ENCODE measurements at places on chromosomes 6 and 20.
A peak's percentile ranks its signal among the peaks of the same experiment; 100 is the strongest.

DNA sequence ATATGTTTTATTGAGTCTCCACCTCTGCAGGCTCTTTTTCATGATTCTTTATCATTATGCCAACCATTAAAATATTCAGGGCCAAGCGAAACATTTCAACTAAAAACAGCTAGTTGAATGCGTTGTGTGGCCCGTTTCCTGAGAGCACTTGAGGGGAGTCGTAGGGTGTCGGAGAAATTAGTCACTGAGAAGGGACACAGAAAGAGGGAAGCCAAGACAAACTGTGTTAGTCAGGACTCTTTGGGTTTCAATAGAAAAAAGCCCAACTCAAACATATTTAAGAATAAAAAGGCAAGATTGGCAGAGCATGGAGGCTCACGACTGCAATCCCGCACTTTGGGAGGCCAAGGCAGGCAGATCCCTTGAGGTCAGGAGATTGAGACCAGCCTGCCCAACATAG, 58.9 kb downstream of the MAFB start:
- no peak for DNase-seq

GRCh38 chr6:74671558-74672025, 534.3 kb downstream of the COL12A1 start:
- DNase-seq = no peak

GRCh38 chr6:145673504-145673903, 61.8 kb downstream of the EPM2A start:
- DNase-seq = no peak

- DNase-seq = no peak
Observed at GRCh38 chr20:57425150-57426013, 34.2 kb downstream of the RBM38 start.

GRCh38 chr6:29414588-29414987, at the start of gene OR12D1:
Gene OR12D1 (plus strand): TSS chr6:29414928.
- DNase-seq = no peak

GRCh38 chr20:23178806-23179205, 92.7 kb upstream of the CD93 start:
- DNase-seq = no peak

GRCh38 chr20:25259358-25259757, 11.5 kb downstream of the PYGB start:
- no peak for DNase-seq

GRCh38 chr20:53865901-53866793, 204.2 kb downstream of the BCAS1 start:
- no peak for DNase-seq

DNA sequence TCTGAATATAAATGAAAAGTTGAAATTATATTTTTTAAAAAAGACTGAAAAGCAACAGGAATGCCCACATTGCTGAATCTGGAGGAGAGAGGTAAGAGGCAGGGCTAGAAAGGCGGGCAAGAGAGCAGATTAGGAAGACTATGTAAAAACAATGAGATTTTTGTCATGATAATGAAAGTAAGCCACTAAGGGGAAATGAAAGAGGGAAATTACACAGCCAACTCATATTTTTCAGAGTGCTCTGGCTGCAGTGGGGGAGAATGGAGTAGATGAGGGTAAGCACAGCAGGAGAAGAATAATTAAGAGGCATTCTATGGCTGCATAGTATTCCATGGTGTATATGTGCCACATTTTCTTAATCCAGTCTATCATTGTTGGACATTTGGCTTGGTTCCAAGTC, 281.9 kb downstream of the PKHD1 start:
- DNase-seq = no peak

DNA sequence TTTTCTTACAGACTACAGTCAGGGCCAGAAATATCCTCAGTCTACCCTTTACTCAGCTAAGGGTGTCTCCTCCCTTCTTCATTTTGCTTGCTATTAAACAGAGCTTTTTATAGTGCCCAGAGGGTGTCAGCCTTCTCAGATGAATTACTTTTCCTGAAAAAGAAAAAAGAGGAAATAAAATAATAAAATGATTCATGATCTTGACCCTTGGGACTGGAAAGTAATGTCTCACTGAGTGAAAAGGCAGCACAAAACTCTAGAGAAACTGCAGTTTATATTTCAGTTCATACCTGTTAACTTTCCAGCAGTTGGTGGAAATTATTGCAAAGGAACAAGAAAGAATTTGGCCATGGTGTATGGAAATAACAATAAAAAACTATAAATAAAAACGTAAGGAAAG, 170.6 kb downstream of the IBTK start:
- no peak for DNase-seq

- DNase-seq = no peak
Observed at GRCh38 chr6:5989141-5989723, 17.5 kb downstream of the NRN1 start.

GRCh38 chr6:169237496-169238134, 16.0 kb downstream of the THBS2 start:
- no peak for DNase-seq

- no peak for DNase-seq
Observed at GRCh38 chr6:28402197-28402596, 2.6 kb upstream of the ZSCAN12 start.

GRCh38 chr6:4008324-4009047, 70.5 kb downstream of the FAM217A start:
- DNase-seq = no peak

DNA sequence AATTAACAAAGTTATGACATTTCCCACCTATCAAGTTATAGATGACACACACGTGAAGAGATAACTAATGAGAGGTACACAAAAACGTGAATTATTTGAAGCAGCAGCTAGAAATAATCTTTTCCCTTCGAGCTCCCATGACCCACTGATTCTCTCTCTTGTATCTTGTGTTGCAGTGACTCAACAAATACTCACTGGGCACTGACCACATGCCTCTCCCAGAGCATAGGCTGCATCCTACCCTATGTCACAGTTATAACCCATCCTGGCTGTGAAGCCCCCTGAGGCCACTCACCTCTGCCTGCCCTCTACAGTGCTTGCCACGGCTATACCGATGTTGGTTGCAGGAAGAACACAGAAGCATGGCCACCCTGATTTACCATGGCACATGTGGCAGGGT, 91.8 kb downstream of the INSM1 start:
- no peak for DNase-seq

DNA sequence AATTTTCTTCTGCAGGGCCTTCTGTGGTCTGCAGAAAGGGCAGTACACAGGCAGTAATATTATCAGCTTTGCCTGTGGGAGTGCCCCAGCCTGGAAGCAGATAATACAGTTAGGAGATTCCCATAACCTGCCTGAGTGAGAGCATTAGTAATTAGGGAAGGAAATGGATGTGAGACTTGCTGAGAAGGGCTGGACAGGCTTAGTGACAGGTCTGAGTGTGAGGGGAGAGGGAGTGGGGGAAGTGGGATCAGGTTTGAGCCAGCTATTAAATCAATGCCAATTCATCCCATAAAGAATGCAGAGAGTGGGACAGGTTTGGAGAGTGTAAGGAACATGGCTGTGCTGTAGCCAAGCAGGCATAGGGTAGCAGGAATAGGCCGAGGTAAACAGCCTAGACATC, 10.1 kb upstream of the CFAP206 start:
- DNase-seq = no peak

DNA sequence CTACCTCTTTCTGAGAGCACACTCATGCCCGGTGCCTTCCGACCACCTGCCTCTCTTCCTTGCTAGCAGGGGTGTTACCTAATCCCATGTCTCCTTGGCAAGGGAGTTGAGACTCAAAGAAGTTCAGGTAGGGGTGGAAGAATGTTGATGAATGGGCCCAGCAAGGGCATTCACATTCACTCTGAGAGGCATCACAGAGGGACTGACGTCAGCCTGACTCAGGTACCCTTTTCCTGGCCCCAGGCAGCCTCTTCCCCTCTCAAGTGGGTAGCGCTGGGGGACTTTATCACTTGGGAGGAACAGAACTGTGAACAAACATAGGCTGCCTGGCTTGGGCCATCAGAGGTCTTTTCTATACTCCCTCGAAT, 35.3 kb downstream of the HM13 start:
- DNase-seq = no peak

GRCh38 chr6:138657065-138657425, 116.5 kb upstream of the CCDC28A start:
- no peak for DNase-seq

GRCh38 chr6:26351544-26351953, 13.4 kb upstream of the BTN3A2 start:
- DNase-seq = no peak

DNA sequence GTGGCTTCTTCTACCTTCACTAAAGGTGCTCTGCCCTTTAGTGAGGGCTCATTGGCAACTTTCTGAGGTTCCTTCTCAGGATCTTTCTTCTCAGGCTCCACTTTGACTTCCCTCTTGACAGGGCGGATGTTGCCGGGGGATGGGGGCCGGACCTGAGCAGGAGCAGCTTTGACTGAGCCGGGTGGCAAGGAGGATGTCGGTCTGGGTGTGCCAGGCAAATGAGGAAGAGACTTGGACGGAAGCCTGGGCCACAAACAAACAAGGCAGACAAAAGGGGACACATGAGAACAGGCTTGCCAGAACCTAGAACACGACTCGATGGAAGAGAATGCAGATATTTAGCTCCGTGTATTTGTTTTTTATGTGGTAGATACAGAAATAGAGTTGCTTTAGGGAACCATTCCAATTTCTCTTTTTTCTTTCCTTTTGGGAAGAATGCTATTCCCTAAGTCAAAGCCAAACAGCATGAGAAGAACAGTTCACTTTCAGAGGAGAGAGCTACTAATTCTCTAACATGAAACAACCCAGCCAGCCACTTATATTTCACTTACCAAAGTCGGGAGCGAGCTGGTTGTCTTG, 76.2 kb upstream of the BCLAF1 start:
- peak; percentile 2 for DNase-seq

DNA sequence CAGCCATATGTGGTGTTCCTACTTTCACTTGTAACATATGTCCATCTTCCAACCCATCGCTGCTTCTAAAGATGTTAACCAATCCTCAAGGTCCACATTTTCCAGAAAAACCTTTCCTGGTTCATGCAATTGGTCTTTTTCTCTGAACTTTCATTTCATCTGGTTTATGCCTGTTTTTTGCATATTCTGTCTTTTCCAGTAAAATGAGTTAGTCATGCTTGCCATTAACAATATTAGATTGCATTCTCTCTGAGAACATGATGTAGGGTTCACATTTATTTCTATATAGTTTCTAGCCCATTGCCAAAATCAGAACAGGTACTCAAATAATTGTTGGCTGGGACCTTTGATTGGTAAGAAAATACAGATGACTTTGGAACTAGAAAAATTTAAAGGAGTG, 36.7 kb downstream of the HIVEP2 start:
- DNase-seq = no peak

DNA sequence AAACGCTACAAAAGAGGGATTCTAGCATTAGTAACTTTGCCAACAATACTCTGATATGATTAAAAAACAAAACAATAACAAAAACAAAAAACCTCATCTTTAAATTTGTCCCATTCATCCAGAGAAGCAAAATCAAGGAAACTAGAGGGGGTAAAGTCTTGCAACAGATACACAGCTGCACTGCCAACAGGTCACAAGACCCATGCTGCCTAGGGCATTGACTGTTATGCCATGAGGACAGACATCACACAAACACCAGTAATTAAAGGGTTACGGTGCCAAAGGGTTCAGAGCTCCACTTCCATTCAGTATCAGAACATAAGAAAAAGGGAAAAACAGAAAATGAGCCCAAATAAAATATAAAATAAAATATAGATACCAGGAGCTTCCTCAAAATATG, 1.6 kb downstream of the TBC1D20 start:
- DNase-seq = no peak

- DNase-seq = no peak
Observed at GRCh38 chr6:14919038-14919670, 326.7 kb upstream of the JARID2 start.

GRCh38 chr6:141976994-141977393, 155.7 kb upstream of the GJE1 start:
- no peak for DNase-seq
